ENCODE measurements at places on chromosomes 5 and 9.

DNA sequence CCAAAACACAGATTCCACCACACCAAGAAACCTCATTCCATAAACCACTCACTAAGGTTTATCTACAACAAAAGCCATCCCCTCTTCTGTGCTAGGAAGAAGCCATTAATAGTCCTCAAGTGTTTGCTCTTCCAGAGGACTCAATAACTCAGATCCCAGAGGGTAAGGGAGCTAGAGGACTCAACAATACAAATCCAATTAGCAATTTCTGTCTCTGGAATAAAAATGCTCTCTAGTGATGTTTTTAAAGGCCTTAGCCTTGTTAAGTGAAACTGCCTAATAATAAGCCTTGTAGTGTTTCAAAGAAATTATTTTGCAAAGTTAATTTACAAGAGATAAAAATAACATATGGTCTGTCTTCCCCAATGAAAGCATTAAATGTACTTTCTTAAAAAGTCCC lies 942.4 kb downstream of the CDH12 start:
- no peak for DNase-seq

- DNase-seq, result peak; percentile 24
Observed at GRCh38 chr5:172722327-172722815, 48.6 kb downstream of the DUSP1 start.

GRCh38 chr5:179153921-179154345 lies 93.8 kb downstream of the ZNF354C start:
- DNase-seq, result no peak

DNA sequence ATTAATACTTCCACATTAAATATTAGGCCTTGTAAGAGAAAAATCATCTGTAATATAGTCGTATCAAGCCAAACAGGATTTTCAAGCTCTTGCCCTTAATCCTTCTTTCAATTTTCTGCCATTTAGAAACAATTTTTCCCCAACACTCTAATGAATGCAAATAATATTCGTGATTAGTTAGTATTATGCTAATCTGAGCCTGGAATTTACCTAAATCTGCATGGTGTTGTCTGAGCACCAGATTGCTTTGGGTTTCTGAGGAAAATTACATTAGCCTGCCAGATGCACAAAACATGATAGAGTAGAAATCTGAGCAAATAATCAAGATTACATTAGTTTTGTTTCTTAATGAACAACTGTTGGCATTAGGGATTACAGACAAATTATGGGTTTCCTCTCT lies 176.6 kb downstream of the ZDHHC21 start:
- DNase-seq, result no peak

- no peak for DNase-seq
Observed at GRCh38 chr5:35780236-35780635, 76.5 kb upstream of the IL7R start.

- no peak for DNase-seq
Observed at GRCh38 chr9:1337169-1337568, 287.0 kb downstream of the DMRT2 start.

- DNase-seq, result no peak
Observed at GRCh38 chr9:88995200-88995577, 3.9 kb downstream of the S1PR3 start.

DNA sequence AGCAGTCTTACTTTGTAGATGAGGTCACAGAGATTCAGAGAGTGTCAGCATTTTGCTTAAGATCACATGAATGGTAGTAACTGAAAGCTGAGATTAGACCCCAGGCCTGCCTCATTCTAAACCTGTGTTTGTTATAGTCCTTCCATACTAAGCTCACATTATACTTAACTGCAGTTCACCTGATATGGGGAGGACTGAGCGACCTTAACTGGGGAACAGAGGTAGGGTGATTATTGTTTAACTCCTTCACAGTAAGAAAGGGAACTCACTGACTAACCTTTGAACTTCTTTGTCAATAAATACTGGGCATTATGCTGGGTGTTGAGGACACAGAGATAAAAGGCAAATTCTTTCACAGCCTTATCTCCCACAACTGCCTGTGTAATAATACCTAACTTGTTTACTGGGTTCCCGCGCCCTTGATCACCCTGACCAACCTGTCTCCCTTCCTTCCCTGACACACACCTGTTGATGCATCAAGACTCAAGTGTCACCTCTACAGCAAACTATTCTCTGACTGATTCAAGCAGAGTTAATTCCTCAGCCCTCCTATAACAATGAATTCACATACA lies 27.2 kb downstream of the DEPDC1B start:
- no peak for DNase-seq

GRCh38 chr9:20236676-20237075 lies 385.6 kb downstream of the MLLT3 start:
- DNase-seq, result no peak

DNA sequence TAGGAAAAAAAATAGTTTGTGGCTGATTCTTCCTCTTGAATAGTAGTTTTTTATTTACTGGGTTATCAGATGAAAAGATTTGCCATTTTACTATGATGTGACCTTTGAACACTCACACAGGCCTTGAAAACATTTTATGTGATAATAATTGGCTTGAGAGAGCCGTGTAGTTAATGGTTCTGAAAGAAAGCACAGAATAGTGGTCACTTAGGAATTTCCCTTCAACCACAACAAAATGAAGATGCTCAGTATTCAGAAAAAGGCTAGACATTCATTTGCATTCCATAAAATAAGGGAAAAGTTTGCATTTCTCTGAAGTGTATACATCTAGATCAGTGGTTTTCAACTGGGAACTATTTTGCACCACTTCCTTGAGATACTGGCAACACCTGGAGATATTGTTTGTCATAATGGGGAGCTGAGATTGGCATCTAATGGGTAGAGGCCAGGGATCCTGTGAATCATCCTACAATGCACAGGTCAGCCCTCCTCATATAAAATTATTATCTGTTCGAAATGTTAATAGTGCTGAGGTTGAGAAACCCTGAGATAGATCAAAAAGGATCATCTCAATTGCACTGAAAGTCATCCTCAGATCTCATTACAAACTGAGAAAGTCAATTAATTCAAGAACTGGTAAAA lies 446.4 kb upstream of the CCNG1 start:
- no peak for DNase-seq

- DNase-seq, result no peak
Observed at GRCh38 chr5:35819668-35820067, 37.0 kb upstream of the IL7R start.

- no peak for DNase-seq
Observed at GRCh38 chr5:125579182-125579581, 832.7 kb upstream of the ZNF608 start.

- no peak for DNase-seq
Observed at GRCh38 chr5:11973469-11973868, 69.2 kb upstream of the CTNND2 start.

DNA sequence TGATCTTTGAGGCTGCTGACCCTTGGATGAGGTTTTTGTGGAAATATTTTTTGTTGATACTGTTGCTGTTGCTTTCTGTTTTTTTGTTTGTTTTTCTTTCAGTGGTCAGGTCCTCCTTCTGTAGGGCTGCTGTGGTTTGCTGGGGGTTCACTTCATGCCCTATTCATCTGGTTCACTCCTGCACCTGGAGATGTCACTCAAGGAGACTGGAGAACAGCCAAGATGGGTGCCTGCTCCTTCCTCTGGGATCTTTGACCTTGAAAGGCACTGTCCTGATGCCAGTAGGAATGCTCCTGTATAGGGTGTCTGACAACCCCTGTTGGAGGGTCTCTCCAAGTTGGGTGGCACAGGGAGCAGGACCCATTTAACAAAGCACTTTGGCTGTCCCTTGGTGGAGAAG lies 67.0 kb upstream of the ACTBL2 start:
- no peak for DNase-seq

GRCh38 chr9:98413084-98413483 lies 157.6 kb upstream of the TBC1D2 start:
- no peak for DNase-seq

- no peak for DNase-seq
Observed at GRCh38 chr9:100111235-100111634, 12.2 kb downstream of the INVS start.

GRCh38 chr5:91556-92263 lies at the start of gene PLEKHG4B:
PLEKHG4B (plus strand) TSS chr5:92168; CDS start chr5:92232, 64 bp downstream.
- no peak for DNase-seq

DNA sequence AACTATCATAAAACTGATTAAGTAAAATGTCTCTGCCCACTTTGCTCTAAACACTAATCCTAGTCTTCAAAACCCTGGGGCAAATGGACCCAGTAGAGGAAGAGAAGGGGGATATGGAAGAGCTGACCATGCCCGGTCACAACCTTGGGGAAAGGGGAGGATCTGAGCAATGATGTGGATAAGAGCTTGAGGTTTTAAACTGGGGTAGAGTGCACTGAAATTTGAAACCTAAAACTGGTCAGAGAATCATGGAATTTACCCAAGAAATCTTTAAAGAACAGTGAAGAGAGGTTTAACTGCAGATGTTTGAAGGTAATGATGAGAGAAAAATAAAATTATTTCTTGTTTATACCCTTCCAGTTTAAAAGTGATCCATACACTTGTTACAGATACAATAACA lies 110.8 kb downstream of the MRPS30 start:
- DNase-seq, result no peak

DNA sequence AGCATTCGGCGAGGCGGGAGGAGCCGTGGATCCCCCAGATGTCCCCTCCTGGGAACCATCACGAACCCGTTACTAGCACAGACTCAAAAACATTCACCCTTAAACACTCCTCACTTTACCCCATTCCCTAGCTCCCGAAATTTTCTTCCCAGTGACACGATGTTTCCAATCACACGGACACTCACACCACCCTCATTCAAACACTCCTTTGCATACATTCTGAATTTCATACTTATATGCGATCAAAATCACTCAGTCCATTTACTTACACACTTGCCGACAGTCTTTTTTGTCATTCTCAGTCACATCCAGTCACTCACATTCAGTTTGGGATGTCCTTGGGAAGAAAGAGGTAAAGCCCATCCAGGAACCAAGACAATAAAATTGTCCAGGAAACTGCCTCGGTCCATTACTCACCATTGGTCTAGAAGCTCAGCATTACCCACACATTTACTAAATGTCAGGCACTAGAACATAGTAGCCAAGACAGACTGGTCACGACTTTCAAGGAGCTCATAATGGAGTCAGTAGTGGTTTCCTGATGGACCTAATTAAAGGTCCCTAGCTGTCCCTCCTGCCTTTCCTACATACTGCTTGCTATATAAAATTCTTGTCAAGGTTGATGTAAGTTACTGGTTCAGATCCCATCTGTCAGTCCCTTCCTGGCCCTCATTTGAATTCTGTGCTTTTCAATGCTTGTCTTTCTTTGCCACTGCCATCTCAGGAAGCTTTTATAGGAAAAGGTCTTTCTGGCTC lies 574 bp downstream of the SLC35A4 start:
- DNase-seq, result no peak

GRCh38 chr5:128455841-128456361 lies 82.1 kb downstream of the FBN2 start:
- no peak for DNase-seq

DNA sequence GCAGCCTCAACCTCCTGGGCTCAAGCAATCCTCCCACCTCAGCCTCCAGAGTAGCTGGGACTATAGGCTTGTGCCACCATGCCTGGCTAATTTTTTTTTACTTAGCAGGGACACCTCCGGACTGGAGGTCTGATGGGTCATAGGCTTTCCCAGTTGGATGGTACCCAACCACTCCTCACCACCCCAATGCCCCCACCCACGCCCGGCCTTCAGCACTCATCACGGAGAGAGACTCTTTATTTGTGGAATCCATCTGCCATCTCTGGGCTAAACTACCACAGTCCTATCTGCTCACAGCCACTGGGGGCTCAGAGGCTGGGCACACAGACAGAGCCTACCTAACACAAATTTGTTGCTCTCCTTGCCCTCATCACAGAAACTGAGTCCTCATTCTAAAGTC lies 58.3 kb upstream of the STXBP1 start:
- DNase-seq, result no peak

DNA sequence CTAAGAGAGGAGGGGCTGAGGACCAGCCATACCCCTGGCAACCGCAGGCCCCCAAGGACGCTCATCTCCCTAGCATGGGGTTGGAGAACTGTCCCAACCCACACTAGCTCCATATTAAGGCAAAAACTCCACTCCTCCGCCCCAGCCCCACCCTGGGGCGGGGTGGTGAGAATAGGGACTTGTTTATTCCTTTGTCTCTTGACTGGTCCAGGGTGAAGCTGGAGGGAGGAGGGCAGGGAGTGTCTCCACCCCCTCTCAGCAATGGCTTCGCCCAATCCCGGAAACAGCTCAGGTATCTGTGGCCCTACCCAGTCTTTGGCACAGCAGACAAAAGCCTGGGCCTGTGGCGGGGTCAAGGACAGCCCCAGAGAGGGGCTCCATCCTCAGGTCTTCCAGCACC lies 16.9 kb downstream of the PRRX2 start:
- no peak for DNase-seq

GRCh38 chr5:113329981-113330380 lies 104.8 kb downstream of the TSSK1B start:
- no peak for DNase-seq

DNA sequence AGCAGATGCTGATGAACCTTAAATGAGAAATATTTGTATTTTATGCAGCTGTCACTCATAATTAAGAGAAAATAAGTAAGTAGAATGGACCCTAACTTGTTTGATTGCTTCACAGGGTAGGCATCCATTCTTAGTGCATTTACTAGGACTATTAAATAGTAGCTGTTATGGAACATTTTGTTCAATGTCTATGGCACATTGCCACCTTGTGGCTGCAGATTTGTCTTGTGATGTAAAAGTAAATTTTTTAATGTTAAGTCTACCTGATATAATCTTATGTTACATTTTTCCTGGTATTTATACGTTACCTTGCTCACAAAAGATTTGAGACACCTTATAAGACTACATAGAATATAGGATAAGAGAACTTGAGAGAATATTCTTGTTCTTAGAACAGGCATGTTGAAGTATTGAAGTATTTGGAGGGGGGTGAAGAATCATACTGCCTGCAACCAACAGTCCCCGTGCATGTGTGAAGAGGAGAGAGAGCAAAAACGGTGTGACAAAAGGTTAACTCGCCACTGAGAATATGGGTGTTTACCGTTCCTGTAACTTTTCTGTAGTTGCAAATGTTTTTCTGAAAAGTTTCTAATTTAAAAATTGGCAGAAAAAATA lies 161.1 kb downstream of the MAST4 start:
- no peak for DNase-seq

GRCh38 chr5:143134269-143134668 lies 269.2 kb downstream of the NR3C1 start:
- DNase-seq, result no peak

GRCh38 chr5:165881259-165881658 lies 2375.8 kb downstream of the MAT2B start:
- DNase-seq, result no peak

- no peak for DNase-seq
Observed at GRCh38 chr5:112436144-112436543, 17.1 kb upstream of the EPB41L4A start.

DNA sequence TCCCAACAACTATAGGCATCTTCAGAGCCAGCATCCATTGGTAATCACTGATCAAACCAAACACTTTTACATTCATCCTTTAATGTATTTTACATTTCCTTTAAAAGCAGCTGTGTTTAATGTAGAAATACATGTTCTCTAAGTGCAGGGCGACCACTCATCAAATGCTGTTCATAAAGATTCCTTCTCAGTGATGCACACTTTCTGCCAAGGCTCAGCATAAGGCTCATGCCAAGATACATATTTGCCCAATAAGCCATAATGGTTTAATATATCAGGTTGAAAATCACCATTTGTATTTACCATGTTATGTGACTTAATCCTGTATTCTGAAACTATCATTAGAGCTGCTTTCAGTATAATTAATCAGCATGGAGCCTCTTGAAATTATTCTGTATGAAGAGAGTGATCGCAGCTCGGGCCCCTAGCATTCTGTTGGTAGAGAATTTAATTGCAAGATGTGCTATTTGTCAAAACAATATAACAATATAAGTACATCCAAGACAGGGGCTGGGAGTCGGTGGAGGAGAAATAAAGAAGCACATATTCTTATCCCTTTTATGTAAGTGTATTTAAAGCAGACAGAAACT lies 267.5 kb downstream of the EBF1 start:
- DNase-seq, result no peak
